ENCODE measurements at places on chromosomes 16 and 17.

GRCh38 chr16:29156511-29156910 is 171.7 kb downstream of the LAT start:
- DNase-seq: no peak

DNA sequence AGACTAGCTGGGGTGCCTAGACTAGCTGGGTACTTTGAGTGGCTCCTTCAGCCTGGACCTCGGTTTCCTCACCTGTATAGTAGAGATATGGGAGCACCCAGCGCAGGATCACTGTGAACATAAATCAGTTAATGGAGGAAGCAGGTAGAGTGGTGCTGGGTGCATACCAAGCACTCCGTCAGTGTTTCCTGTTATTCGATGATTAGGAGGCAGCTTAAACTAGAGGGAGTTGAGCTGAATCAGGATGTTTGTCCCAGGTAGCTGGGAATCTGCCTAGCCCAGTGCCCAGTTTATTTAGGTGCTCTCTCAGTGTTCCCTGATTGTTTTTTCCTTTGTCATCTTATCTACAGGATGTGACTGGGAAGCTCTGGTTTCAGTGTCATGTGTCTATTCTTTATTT is 8.4 kb upstream of the TMEM235 start:
- no peak for DNase-seq

DNA sequence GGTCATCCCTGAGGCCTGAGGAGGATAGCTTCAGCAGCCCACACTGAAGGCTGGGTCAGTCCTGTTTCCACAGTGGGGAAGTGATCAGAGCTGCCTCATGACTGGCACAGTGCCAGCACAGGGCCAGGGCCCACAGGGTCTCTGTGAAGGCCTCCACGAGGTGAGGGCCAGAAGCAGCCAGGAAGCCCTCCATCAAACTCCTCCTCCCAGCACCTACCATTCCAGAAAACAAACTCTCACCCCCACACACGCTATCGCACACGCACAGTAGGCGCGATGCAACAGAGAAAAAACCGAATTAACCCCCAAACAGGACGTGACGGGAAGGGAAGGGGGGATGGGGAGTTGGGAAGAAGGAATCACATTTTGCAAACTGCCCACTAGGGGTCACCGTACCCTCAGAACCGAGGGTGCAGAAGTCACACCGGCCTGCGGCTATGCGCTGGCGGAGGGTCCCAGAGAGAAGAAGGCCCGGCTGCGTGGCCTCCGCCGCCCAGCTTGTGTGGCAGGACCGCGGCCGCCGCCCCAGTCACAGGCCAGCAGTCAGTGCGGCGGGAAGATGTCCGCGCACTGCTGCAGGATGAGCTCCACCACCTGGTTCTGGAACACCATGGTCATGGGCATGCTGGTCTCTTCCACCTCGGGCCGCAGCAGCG is 37.6 kb downstream of the ARHGAP27 start:
- DNase-seq: peak; percentile 26

- no peak for DNase-seq
Measured at GRCh38 chr16:84761448-84762368, 58.1 kb upstream of the CRISPLD2 start.

GRCh38 chr16:1643521-1643920 is 31.4 kb downstream of the CRAMP1 start:
- no peak for DNase-seq
